Spleen (tissue), 13 donors: ENCODE measurements at places on chromosomes 7 and 10. TPM values are rescaled to one million over a fixed set of nuclear protein-coding genes. Genes with fewer than 3 reads are reported as not detected.

PRLHR gene
- polyA plus RNA-seq, result not detected

CLEC2L gene
- not detected for polyA plus RNA-seq

MYH16 gene
- not detected for polyA plus RNA-seq

SUN3 gene
- not detected for polyA plus RNA-seq

VWDE gene
- polyA plus RNA-seq, result 0.13 TPM

PMPCB gene
- polyA plus RNA-seq, result 42.3 TPM

ARHGAP22 gene
- polyA plus RNA-seq, result 3.4 TPM

KLF14 gene
- polyA plus RNA-seq, result 0.09 TPM
